ENCODE measurements at places on chromosomes 11 and 22.

DNA sequence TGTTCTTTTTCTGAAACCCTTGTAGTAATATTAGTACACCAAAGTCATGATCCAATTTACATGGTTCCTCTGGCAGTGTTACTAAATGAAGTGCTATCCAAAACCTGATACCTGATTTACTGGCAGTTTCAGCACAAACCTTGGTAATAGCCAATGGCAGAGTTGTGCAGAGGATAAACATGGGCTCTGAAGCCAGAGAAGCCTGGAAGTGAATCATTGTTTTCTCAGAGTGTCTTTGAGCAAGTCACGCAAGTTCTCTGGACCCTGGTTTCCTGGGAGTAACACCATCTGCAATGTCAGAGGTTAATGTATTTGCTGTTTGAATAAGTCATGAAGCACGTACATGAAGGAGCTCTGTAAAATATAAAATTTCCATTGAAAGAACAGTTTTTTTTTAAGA lies 222.3 kb upstream of the NARS2 start:
- DNase-seq, result no peak

- no peak for DNase-seq
Observed at GRCh38 chr22:45072322-45072903, 62.6 kb upstream of the PHF21B start.

DNA sequence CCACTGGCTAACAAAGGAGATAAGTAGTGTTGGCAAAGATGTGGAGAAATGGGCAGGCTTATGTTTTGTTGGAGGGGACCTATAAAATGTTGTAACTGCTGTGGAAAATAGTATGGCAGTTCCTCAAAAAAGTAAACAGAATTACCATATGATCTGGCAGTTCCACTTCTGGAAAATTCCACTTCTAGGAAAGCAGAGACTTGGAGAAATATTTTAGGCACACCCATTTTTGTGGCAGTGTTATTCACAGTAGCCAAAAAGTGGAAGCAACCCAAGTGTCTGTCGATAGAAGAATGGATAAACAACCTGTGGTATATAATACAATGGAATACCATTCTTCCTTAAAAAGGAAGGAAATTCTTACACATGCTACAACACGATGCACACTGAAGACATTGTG lies 57.0 kb upstream of the ADORA2A start:
- DNase-seq, result no peak

DNA sequence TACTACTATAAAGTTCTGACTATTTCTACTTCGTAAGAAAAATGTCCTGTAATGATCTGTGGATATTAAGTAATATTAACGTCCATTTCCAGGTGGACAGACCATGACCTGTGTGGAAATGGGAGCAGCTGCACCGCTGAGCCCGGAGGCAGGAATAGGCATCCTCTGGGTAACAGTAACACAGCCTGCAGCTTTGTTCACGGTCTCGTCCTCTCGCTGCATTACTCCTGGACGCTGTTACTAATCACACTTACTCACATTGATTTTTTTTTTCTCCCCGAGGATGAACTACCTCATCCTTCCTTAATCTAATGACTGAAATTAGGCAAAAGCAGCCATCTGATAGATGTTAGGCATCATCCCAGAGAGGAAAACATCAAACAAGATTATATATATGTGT lies 345.7 kb upstream of the NARS2 start:
- no peak for DNase-seq

GRCh38 chr11:33804471-33804870 lies 30.2 kb upstream of the FBXO3 start:
- no peak for DNase-seq

DNA sequence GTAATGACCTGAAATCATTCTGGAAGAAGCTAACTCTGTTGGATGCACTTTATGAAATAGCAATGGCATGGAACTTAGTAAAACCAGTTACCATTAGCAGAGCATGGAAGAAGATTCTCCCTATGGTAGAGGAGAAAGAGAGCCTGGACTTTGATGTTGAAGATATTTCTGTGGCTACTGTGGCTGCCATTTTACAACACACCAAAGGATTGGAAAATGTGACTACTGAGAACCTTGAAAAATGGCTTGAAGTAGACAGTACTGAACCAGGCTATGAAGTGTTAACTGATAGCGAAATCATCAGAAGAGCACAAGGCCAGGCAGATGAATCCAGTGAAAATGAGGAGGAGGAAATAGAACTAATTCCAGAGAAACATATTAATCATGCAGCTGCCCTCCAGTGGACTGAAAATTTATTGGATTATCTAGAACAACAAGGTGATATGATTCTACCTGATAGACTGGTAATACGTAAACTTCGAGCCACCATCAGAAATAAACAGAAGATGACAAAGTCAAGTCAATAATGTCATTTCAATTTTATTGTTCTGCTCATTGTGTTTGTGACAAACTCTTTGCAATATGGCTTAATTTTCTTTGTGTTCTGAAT lies 2.0 kb downstream of the JRKL start:
- no peak for DNase-seq

DNA sequence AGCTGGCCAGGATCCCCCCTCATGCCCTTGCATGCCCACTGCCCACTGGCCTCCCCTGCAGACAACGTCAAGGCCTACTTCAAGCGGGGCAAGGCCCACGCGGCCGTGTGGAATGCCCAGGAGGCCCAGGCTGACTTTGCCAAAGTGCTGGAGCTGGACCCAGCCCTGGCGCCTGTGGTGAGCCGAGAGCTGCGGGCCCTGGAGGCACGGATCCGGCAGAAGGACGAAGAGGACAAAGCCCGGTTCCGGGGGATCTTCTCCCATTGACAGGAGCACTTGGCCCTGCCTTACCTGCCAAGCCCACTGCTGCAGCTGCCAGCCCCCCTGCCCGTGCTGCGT lies 7.9 kb downstream of the AIP start:
- DNase-seq, result no peak

- DNase-seq, result no peak
Observed at GRCh38 chr11:119529936-119530335, 107.0 kb upstream of the THY1 start.

DNA sequence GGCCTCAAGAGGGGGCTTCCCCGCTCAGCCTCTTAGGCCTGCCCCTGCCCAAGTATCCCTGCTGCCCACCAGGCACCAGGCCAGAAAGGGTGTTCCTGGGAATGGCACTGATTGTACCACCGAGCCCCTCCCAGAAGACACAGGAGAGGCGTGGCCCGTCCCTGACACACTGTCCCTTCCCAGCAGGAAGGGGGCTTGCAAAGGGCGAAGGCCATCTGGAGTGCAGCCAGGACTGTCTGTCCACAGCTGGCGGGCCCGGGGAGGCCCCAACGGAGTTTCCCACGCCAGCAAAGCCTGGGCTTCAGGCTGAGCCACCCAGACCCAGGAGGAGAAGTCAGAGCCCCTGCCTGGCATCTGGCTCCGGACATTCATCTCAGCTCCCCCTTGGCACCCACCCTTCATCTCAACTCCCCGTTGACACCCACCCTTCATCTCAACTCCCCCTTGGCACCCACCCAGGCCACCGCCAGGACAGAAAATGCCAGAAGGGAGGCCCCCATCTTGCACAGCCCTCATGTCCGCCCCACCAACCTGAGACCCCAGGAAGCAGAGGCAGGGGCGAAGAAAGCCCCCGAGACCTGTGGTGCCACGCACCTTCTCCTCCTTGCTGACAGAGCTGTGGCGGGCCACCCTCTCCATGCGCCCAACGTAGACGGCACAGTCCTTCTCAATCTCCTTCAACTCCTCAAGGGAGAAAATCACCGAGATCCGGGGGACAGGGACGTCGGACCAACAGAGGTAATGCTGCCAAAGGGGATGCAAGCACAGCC lies 19.4 kb downstream of the TUBGCP6 start:
- DNase-seq, result no peak

GRCh38 chr11:47185305-47186075 lies 744 bp downstream of the PACSIN3 start:
- no peak for DNase-seq

GRCh38 chr11:14190992-14191778 lies 167.8 kb downstream of the RRAS2 start:
- DNase-seq, result no peak

- DNase-seq, result no peak
Observed at GRCh38 chr22:27073601-27074425, 416.4 kb downstream of the MIAT start.

- DNase-seq, result no peak
Observed at GRCh38 chr11:96342014-96342960, 708 bp downstream of the MAML2 start.

DNA sequence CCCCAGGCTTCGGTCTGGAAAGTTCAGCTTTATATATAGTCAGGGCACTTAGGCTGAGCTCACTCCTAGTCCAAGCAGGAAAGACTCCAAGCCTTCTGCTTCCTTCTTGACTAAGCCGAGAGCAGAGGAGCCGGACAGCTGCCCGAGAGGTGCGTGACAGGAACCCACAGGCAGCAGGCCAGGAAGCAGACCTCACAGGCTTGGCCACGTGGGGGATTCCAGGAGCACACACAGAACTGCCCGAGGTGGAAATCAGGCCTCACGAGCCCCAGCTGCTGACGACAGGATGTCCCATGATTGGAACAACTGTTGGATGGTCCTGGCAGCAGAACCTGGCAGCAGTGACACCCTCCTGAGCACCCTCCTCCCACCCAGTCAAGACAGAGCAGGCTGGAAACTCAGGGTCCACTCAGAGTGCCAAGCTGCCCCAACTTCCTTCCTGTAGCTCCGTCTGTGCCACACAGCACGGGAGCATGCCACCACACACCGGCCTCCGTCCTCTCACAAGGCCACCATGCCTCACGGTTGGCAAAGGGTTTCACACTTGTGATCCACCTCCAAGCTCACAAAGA lies 5.4 kb downstream of the PLA2G6 start:
- DNase-seq, result no peak

GRCh38 chr11:46050662-46051061 lies 70.6 kb downstream of the PHF21A start:
- no peak for DNase-seq

GRCh38 chr11:117473481-117474091 lies 145.9 kb downstream of the CEP164 start:
- DNase-seq, result peak; percentile 81

GRCh38 chr11:115389790-115390189 lies 114.4 kb downstream of the CADM1 start:
- DNase-seq, result no peak

DNA sequence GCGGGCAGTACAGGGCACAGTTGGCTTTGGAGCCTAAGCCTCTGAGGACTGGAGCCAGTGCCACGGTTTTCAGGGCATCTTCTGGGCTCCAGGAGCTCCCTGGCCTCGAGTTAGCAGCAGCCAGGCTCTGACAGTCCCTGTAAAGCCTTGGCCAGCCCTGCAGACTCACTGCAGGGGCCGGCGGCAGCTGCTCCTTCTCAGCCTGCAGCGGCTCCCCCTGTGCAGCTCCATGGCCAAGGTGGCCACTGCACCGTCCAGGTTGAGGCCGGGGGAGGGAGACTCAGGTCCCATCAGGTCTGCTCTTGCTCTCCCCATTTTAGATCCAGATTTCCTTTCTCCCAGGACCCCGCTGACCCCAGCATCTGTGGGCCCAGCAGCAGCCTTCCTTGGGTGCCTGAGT lies 1461.1 kb downstream of the BRD1 start:
- DNase-seq, result no peak

GRCh38 chr11:79019975-79020374 lies 420.9 kb downstream of the TENM4 start:
- DNase-seq, result no peak

- DNase-seq, result no peak
Observed at GRCh38 chr11:104402812-104403521, 239.0 kb upstream of the PDGFD start.

DNA sequence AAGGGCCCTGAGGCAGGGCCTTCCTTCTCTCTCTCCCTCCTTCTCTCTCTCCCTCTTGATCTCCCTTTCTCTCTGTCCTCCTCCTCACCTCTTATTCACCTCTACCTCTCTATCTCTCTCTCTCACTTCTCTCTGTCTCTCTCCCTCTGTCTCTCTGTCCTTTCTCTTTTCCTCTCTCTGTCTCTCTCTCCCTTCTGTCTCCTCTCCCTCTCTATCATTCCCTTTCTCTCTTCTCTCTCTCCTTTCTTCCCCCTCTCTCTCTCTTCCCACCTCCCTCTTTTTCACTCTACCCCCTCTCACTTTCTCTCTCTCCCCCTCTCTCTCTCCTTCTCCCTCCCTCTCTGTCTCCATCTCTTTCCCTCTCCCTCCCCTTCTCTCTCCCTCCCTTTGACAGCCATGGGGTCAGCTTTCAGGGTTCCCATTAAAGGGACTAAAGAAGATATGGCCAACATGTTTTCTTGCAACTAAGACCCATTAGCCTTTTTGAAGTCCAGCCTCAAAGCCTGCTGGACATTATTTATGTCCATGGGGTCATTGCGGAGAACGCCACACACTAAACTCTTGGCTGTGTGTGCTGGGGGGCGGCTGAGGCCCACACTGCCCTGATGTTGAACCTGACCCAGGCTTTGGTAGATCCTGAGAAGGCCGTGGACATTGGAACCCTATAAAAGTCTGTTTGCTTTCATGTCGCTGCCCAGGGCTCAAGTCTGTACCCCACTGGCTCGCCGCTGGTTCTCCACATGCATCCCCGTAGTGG lies 15.0 kb downstream of the ANO1 start:
- no peak for DNase-seq

DNA sequence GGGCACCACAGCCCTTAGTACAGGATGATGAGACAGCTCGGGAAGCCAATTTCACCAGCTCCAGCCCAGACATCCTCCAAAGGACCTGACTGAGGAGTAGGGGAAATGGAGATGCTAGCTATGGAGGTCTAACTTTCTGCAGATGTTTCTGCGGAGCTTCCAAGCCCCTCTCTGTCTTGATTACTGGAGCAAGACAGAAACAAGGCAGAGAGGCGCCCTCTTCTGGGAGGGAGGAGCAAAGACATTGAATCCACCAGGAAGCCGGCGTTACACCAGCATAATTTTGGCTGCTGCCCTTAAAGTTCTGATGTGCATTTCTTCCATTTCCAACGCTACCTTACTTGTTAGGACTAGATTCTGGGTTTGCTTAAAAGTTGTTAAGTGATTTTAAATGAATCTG lies 107.3 kb upstream of the HSD17B12 start:
- DNase-seq, result peak; percentile 33

DNA sequence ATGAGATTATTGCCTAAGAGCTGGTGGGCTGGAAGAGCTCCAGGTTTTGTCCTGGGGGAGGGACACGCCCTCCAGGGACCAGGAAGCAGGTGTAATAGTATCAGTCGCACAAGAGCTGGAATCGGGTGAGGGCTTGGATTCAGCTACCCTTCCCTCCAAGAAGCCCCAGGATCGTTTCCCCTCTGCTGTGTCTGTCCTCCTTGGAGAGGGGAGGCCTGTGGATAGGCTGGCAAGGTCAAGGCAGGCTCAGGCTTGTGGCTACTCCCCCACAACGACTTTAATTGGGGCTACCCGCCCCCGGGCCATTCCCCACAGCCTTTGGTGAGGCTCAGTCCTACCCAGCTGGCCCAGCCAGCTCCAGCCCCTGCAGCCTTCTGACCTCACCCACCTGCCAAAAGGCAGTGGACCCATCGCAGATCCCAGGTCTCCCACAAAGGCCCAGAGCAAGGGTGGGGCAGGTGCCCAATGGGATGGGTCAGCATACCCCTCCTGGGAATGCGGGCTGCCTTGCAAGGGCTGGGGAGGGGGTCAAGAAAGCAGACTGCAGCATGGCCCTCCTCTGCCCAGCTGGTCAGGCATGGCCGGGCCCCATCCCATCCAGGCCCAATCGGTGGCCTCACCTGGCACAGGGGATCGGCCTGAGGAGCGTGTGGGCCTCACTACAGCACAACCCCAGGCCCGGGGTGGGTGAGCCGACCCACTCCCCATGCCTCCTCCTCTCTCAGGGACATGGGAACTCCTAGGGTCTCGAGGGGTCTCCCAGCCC lies 1.0 kb downstream of the CTSD start:
- DNase-seq, result no peak

- no peak for DNase-seq
Observed at GRCh38 chr11:95917193-95918036, 6.5 kb downstream of the MTMR2 start.

Measured in NCI-H1436 (cell line).